NCI-H2029 treated with DMSO at 0.1 percent for 48 hours (cell line): ENCODE measurements at places on chromosomes 12 and 14.

- peak; percentile 62 for DNase-seq
Observed at GRCh38 chr12:77049767-77050353, 15.5 kb downstream of the E2F7 start.

DNA sequence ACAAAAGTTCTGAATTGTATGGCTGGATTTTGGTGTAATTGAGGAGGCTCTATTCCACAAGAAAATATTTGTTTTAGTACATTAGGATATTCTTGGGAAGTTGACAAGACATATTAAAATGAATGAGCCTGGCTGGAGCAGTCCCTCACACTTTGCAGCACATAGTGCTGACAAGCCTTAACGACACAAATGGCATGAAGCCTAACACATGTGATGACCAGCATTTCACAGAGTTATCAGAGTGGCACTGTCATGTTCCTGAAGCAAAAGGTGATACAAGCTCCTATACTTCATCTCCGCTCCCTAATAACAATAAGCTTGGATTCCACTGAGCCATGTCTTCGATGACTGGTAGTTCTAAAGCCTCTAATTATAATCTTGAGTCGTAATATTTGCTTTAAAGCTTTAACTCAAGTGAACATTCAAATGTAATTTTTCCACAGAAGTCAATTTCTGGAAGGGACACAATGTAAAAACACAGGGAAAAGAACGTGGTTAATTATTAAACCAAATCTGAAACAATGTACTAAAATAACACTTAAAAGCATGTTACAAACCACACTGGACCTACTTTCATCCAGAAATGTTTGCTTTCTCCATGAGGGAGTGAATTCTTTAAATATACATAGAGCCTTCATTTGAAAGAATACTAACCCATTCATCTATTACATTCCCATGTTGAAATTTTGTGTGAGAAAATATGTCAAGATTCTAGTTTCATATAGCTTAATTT, 49.6 kb downstream of the GRIP1 start:
- DNase-seq: no peak

GRCh38 chr12:23824358-23824757, 125.1 kb downstream of the SOX5 start:
- no peak for DNase-seq

- no peak for DNase-seq
Observed at GRCh38 chr12:46456356-46457334, 84.1 kb upstream of the SLC38A2 start.

GRCh38 chr12:94922561-94922960, 80.9 kb downstream of the NDUFA12 start:
- no peak for DNase-seq

GRCh38 chr12:95465275-95465674, 8.7 kb upstream of the METAP2 start:
- no peak for DNase-seq

DNA sequence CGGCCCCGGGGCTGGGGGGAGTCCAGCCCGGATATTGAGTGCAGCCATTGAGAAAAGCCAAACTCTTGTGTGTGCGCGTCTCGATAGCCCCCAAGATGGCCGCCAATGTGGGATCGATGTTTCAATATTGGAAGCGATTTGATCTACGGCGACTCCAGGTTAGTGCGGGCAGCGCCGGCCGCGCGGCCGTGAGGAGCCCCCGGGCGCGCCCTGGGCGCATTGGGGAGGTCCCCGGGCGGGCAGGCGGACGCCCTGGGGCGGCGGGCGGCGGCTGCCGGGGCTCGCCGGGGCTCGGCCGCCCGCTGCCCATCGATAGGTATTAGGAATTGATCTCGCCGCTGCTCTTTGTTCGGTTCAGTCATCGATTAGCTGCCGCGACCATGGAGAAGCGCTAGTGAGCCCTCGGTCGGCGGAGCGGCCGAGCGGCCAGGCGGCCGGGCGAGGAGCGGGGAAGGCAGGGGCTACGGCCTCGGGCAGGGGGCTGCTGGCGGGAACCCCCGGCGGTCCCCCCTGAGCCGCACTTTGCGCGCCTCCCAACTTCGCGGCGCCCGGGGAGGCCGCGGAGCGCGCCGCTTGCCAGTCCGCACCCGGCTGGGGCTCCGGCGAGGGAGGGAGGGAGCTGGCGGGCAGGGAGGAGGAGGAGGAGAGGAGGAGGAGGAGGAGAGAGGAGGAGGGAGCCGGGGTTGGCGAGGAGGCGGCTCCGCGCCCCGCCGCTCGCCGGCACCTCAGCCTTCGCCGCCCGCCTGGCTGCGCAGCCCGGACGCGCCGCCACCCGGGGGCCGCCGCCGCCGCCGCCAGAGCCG, 113.9 kb upstream of the MYL2 start:
- no peak for DNase-seq

DNA sequence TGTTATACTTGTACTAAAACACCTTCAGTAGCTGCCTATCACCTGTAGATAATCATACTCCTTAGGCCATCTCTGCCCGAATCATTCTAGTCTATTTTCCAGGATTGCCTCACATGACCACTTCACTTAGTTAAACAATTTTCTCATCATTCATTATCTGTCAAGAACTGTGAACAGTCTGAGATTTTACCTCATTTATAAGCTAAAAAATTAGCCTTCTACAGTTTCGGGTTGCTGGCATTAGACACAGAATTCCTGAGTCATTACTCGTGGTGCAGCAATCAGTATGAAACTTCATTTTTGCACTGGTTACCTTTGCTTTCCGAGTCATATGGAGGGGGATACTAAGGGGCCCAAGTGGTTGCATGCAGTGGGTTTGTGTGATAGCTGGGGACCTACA, 57.6 kb upstream of the OTOGL start:
- DNase-seq: no peak

- no peak for DNase-seq
Observed at GRCh38 chr12:24560192-24560775, 388.6 kb downstream of the BCAT1 start.

- no peak for DNase-seq
Observed at GRCh38 chr14:72753879-72754400, 140.0 kb downstream of the DPF3 start.

GRCh38 chr14:73758392-73759182, 44.4 kb upstream of the PNMA1 start:
- DNase-seq: no peak

DNA sequence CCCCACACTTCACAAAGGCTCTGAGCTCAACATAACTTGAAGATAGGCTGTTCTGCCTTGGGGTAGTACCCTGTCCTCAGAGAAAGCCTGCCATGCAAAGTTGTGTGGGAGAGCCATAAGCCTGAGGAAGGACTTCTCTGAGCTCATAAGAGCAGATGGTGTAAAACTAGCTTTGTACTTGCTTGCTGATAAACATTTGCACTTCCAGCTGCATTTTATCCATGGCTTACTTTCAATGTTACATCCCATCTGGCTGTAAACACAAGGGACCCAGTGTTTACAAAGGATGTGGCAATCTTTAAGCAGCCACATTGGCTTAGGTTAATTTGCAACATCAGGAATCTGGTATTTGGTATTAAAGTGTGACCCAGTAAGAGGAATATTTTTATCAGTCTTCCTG, 258.1 kb downstream of the IPO8 start:
- no peak for DNase-seq

DNA sequence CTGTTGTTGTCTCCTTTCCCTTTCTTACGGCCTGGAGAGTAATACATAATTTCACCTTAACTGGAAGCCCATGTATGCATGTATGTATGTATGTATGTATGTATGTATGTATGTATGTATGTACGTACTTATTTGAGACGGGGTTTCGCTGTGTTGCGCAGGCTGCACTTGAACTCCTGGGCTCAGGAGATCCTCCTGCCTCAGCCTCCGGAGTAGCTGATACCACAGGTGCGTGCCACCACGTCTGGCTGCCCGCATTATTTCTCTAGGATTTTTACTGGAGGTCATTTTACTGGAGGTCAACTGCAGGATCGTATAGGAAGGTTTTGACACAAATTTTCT, 644 bp upstream of the OS9 start:
- no peak for DNase-seq

- no peak for DNase-seq
Observed at GRCh38 chr12:128075332-128075731, 191.6 kb upstream of the TMEM132C start.

- DNase-seq: no peak
Observed at GRCh38 chr14:38255408-38255672, 553 bp downstream of the CLEC14A start.

DNA sequence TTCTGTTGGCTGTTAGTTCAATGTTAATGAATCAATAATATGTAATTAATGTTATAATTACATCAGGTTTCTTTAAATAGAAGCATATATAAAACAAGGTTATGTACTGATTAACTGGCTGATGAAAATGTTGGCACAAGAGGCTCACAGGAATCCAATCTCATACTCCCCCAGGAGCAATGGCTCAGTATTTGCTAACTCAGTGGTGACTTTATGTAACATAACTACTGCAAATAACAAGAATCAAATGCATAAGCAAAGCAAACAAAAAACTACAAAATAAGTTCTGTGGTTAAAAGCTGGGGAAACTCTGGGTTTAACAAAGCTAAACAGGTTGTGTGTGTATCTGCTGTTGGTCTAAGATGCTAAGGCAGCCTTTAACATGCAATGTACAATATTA, 27.7 kb upstream of the BBS10 start:
- no peak for DNase-seq

DNA sequence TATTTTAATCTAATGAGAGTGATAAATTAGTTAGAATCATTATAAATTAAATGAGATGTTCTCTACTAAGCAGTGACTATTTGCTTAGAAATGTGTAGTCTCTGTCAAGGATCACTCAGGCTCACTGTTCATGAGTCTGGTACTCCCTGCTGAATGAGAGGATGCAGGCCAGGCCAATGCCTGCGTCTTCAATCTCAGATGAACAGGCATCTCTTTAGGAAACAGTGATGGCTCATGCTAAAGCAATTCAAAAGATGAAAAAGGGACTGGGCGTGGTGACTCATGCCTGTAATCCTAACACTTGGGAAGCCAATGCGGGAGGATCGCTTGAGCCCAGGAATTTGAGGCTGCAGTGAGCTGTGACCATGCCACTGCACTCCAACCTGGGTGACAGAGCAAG, 106.8 kb downstream of the ZFC3H1 start:
- no peak for DNase-seq

DNA sequence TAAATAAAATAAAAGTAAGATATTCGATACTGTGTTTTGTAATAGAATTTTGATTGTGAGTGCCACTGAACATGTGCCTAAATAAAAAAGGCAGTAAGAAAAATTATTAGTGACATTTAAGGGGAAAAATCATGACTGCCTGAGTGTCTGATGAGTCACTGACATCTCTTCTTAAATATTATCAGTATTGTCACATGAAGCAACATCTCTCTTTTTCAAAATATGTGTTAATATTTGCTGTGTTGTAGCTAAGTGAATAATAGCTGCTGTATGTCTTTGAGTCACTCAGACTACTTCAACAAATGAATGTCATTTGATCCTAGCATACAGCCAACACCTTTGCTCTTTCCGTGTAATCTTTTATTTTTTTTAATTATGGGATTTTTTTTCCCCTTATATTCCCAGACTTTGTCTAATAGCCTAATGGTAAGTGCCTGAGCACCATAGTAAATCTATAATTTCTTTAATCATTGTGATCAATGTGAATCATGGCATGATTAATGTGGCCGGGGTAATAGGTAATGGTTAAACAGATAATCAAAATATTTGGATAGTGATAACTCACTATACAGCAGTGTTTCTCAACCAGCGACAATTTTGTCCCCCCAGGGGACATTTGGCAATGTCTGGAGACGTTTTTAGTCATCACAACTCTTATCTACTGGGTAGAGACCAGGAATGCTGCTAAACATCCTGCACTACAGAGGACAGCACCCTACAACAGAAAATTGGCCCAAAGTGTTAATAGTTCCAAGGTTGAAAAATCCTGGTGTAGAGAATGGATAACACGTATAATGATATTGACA, 11.7 kb upstream of the OTX2 start:
- DNase-seq: no peak

- DNase-seq: no peak
Observed at GRCh38 chr12:108446766-108447165, 68.3 kb upstream of the FICD start.

- peak; percentile 90 for DNase-seq
Observed at GRCh38 chr14:61322799-61323290, 1.5 kb downstream of the PRKCH start.

DNA sequence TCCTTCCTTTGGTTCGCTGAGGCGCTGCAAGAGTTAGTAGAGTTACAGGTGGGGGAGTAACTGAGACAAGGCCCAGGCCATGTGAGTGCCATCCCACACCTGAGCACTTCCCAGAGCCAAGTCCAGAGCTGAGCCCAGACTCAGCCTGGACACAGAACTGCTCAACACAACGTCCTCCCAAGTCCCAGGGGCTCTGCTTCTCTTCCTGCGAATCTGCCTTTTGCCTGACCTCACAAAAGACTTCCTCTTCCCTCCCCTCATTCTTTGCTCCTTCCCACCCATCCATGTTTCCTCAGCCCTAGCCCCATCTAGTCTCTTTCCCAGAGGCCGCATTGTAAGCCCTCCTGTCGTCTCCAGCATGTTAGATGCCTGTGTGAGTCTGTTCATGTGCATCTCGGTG, 16.6 kb upstream of the MCRS1 start:
- no peak for DNase-seq

- DNase-seq: peak; percentile 59
Observed at GRCh38 chr12:95473231-95473883, 595 bp upstream of the METAP2 start.

- DNase-seq: no peak
Observed at GRCh38 chr14:58177125-58177524, 22.8 kb upstream of the ACTR10 start.

GRCh38 chr12:41325336-41325735, 137.2 kb downstream of the PDZRN4 start:
- no peak for DNase-seq

DNA sequence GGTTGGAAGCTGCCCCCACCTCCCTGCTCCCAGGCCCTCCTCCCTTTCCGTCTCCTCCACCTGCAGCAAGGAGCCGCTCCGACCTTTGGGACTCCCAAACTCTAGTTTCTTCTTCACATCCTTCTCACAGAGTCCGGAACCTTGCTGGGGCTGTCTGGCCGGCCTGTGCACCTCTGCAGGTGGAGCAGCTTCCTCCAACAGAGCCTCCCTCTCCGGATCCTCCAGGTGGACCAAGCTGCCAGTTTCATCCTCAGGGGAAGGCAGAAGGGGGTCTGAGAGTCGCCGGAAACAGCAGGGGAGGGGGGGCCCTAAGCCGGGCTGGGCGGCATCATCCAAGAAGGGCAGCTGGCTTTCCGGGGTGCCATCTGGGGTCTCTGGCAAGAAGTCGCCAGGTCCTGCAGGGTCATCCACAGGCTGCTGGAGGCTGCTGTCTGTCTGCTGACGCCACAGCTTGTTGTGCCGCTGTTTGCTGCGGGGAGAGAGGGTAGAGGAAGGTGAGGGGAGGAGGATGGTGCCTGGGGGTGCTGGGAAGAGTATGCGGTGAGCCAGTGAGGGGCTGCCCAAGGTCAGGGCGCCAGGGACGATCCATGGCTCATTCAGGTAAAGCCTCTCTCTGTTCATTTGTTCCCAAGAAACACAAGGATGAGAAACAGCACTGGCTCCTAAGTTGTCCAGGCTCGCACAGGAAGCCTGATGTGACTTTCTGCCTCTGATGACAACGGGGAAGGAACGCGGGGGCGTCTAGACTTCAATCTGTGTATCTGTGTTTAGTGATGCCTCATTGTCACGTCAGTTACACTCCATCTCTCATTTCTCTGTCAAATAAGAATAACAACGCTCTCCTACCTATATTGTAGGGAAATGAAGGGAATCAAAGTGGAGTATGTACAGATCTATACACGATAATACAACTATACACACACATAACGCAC, 61.3 kb upstream of the CORO1C start:
- no peak for DNase-seq
